ENCODE measurements at places on chromosomes 12 and 14. TPM values are rescaled to one million over a fixed set of nuclear protein-coding genes. Genes with fewer than 3 reads are reported as not detected.

Gene LRFN5
- 6.3 TPM for total RNA-seq

Gene E2F7
- total RNA-seq, result 5.2 TPM

Gene ALDH2
- total RNA-seq, result 27.8 TPM

Gene LHX5
- total RNA-seq, result not detected

Gene TDRD9
- under 0.01 TPM for total RNA-seq

Gene VAMP1
- 5.0 TPM for total RNA-seq

Gene SMOC1
- total RNA-seq, result 0.89 TPM

Gene OS9
- total RNA-seq, result 207 TPM

Gene GNB3
- total RNA-seq, result 1.8 TPM

Gene SRRM4
- total RNA-seq, result not detected

Gene SMCO2
- not detected for total RNA-seq

Gene KRT2
- total RNA-seq, result not detected

Gene TAS2R30
- total RNA-seq, result not detected

Gene AP5M1
- 18.2 TPM for total RNA-seq

Gene VASH1
- total RNA-seq, result 7.3 TPM

Gene ARID2
- 8.1 TPM for total RNA-seq

Gene PDE3A
- total RNA-seq, result 0.58 TPM

Gene AMHR2
- not detected for total RNA-seq

Gene SPPL3
- 9.2 TPM for total RNA-seq

Gene B4GALNT1
- total RNA-seq, result 8.4 TPM

Gene ZNF268
- 14.2 TPM for total RNA-seq

Gene RIPK3
- not detected for total RNA-seq

Gene IFI27
- total RNA-seq, result 1.4 TPM

Gene RXYLT1
- total RNA-seq, result 13.3 TPM

Gene OR6J1
- total RNA-seq, result not detected

Gene MIP
- not detected for total RNA-seq

Gene ABCB9
- 8.6 TPM for total RNA-seq

Gene GUCY2C
- not detected for total RNA-seq

Gene MYO1H
- not detected for total RNA-seq

Gene CLEC6A
- not detected for total RNA-seq

Gene NCKAP5L
- 25.9 TPM for total RNA-seq

Gene KRT85
- total RNA-seq, result not detected

Gene TESPA1
- not detected for total RNA-seq

Gene EPYC
- not detected for total RNA-seq

Gene GDF3
- total RNA-seq, result not detected

Gene PYM1
- 46.4 TPM for total RNA-seq

Gene OR6C3
- not detected for total RNA-seq

Gene TOMM20L
- total RNA-seq, result not detected

Gene GARIN6
- not detected for total RNA-seq

Gene HOXC10
- total RNA-seq, result not detected

Gene SLC24A4
- not detected for total RNA-seq
